ENCODE measurements at places on chromosomes 11 and 22. TPM values are rescaled to one million over a fixed set of nuclear protein-coding genes. Genes with fewer than 3 reads are reported as not detected.
A peak's percentile ranks its signal among the peaks of the same experiment; 100 is the strongest.

KRTAP5-2 gene
- total RNA-seq = not detected

GRCh38 chr11:45180179-45180847 is 33.9 kb downstream of the PRDM11 start:
- H3K27me3 ChIP-seq = 0 out of 2 replicates have a peak, but pooled peaks cover 5% of the 10 kb centered on the region
- peak overlapping the region; percentile 65 for H3K4me3 ChIP-seq
- no peaks in the 10 kb centered on the region for H3K36me3 ChIP-seq
- peak; percentile 74 for DNase-seq

- no peak overlapping the region for H3K4me3 ChIP-seq
- H3K27me3 ChIP-seq = no peaks in the 10 kb centered on the region
- no peak overlapping the region for H3K27ac ChIP-seq
- no peak for DNase-seq
- H3K4me1 ChIP-seq = peaks cover 16% of the 10 kb centered on the region
These were observed 11.1 kb upstream of the ST3GAL4 start for GRCh38 chr11:126344141-126345080.

APOA1 gene
- not detected for total RNA-seq

- H3K27me3 ChIP-seq = no peaks in the 10 kb centered on the region
- peaks cover 22% of the 10 kb centered on the region for H3K4me1 ChIP-seq
- no peak overlapping the region for H3K4me3 ChIP-seq
- H3K36me3 ChIP-seq = no peaks in the 10 kb centered on the region
- no peak for DNase-seq
These were observed 1.4 kb downstream of the MFNG start for GRCh38 chr22:37484480-37485394.

All from GM23338 (cell line).